ENCODE measurements at places on chromosomes 11 and 22.

GRCh38 chr11:66857234-66857926, 516 bp downstream of the LRFN4 start:
- DNase-seq = no peak

GRCh38 chr22:39431216-39431801, 25.5 kb upstream of the MGAT3 start:
- no peak for DNase-seq

- no peak for DNase-seq
Observed at GRCh38 chr11:103327721-103328120, 218.5 kb downstream of the DYNC2H1 start.

DNA sequence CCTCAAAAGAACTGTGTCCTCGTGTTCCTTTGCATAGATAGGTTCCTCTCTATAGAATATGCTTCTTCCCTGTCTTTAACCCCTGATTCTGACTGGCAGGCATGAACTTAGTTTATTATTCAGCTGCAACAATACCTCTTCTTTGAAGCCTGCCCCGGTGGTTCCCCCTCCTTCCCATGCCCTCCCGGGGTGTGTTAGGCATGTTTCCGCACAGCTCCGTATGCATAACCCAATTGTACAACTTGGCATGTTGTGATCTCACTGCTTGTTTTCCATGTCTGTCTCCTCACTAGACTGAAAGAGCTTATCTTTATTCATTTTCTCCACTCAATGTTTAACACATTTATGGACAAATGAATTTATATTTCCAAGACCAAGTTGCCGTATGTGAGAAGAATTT, 72.6 kb downstream of the DEPDC5 start:
- DNase-seq = no peak

DNA sequence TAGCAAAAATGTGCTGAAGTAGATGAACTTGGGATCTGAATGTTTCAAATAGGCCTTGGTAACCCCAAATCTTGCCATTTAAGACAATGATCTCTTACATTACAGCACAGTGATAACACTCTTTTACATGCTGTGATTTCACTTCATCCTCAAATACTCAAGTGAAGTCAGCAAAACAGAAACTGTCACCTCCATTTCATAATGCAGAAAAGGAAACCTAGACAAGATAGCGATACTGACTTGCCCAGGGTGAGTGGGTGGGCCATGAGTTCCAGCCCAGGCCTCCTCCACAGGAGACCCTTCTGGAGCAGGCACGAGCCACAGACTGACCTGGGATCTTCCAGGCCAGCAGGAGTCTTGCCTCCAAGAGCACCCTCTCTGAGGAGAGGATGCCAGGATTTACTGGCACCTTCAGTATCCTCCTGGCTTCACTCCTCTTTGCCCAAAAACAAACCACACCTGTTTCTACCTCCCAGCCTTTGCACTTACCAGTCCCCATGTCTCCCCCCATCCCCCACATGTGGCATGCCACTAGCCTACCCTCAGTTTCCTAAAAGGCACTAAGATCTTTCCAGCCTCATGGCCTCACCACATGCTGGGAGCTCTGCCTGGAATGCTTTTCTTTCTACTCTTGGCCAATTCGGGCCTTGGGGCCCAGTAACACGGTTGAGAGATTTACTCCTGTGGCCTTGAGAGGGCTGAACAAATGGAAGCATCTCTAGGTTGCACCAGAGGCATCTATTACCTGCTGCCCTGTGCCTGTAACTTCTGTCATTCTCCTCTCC, 1.9 kb upstream of the DGAT2 start:
- no peak for DNase-seq

GRCh38 chr11:96227244-96227643, 115.8 kb downstream of the MAML2 start:
- no peak for DNase-seq

GRCh38 chr11:11731311-11732083, 109.7 kb upstream of the GALNT18 start:
- no peak for DNase-seq

DNA sequence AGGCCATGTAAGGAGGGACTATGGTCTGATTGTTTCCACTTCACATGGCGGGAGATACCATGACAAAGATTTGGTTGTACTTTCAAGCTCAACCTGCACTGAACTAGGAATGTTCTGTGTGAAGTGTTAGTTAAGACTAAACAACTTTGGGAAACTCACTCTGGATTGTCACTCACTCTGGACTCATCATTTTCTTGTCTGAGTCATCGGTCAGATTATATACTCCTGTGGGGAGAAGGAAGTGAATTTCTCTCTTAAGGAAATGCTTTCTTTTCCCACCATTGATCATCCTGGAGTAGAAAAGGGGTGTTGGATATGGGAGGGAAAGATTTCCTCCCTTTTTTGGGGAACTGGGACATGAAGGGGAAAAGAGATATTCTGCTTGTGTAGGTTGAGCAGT, 26.9 kb upstream of the CAT start:
- DNase-seq = no peak

GRCh38 chr11:129435499-129436245, 60.0 kb downstream of the BARX2 start:
- DNase-seq = no peak

- DNase-seq = no peak
Observed at GRCh38 chr22:28799606-28800307, 612 bp downstream of the XBP1 start.
